ENCODE measurements at places on chromosomes 12 and 14. TPM values are rescaled to one million over a fixed set of nuclear protein-coding genes. Genes with fewer than 3 reads are reported as not detected.
A peak's percentile ranks its signal among the peaks of the same experiment; 100 is the strongest.

DNA sequence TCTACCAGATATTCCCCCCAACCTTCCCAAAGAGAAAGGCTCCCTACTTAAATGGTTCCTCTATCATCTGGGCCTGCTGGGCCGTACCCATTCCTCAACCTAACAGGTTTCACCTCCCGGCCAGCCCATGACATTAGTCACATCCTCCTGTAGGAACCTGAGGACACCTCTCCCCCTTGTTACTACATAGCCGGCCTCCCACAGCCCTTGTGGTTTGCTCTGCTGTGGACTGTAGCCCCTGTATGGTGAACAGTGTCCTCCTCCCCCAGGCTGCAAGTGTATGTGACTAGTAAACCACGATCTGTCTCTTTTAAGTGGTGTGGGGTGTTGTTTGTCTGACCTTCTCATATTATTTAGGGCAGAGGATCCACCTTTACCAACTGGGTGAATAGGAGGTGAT, 371.7 kb downstream of the RGS6 start:
- no peak for DNase-seq

GRCh38 chr12:62882140-62882539, 52.8 kb downstream of the PPM1H start:
- no peak for DNase-seq

- no peak for DNase-seq
These were observed 15.3 kb downstream of the ARID4A start for GRCh38 chr14:58313699-58314098.

DNA sequence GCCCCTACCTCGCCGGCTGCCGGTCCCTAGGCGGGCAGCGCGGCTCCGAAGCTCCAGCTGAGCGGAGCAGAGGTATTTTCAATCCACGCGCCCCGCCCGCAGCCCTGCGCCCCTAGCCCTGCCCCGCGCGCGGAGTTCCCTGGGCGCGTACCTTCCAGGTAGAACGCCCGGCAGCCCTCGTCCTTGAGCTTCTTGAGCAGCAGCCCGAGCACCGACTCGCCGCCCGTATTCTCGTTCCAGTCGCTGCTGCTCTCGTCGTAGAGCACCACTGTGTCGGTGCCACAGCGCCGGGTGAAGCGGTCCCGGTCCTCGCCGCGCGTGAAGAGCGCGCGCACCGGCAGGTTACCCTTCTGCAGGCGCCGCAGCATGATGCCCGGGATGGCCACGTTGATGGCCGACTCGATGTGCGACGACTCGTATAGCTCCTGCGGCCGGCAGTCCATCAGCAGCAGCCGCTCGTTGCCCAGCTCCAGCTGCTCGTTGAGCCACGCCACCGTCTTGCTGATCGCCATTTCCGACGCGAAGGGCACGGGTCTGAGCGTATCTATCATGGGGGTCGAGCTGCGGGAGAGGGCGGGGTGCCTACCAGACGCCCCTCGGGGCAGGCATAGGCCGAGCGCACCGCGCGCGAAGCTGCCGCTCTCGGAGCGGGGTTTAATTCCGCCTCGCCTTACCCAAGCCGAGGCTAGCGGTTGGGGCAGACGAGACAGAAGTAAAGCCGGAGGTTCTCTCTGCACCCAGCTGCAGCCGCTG, 636 bp downstream of the DUSP6 start:
- peak; percentile 47 for DNase-seq

- DNase-seq = no peak
These were observed 923.5 kb downstream of the BCL11B start for GRCh38 chr14:98348505-98348904.

DNA sequence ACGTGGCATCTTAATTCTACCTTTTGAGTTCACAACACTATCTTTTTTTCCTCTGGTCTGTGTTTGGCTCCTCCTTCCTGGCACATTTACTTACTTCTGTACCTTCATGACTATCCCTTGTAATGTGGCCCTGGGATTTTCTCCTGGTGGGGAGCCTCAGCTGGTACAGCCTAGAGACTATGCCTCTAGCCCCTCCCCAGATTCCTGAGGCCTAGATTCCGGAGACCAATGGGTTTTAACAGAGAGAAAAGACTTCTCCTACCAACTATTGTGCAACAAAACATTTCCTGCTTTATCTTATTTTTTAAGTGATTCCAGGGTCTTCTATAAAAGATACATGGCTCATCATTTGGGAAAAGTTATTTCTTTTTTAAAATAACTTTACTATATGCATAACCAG, 216.2 kb upstream of the KRR1 start:
- DNase-seq = no peak

DNA sequence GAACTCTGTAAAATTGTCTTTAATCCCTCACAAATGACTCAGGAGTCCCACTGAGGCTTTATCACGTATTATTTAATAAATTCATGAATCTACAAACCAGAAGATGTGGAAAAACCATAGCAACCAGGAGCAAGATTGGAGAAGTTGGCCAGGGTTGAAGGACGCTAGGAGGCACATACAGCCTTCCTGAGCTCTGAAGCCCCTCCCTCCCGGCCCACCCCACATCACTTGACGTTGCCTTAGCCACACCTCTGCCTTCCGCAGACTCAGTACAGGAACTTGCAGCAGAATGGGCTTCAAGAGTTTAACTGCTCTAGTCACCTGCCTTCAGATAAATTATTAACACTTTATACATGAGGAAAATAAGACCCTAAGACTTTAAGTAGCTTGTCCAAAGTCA, 33.9 kb downstream of the SLC35F4 start:
- no peak for DNase-seq

DNA sequence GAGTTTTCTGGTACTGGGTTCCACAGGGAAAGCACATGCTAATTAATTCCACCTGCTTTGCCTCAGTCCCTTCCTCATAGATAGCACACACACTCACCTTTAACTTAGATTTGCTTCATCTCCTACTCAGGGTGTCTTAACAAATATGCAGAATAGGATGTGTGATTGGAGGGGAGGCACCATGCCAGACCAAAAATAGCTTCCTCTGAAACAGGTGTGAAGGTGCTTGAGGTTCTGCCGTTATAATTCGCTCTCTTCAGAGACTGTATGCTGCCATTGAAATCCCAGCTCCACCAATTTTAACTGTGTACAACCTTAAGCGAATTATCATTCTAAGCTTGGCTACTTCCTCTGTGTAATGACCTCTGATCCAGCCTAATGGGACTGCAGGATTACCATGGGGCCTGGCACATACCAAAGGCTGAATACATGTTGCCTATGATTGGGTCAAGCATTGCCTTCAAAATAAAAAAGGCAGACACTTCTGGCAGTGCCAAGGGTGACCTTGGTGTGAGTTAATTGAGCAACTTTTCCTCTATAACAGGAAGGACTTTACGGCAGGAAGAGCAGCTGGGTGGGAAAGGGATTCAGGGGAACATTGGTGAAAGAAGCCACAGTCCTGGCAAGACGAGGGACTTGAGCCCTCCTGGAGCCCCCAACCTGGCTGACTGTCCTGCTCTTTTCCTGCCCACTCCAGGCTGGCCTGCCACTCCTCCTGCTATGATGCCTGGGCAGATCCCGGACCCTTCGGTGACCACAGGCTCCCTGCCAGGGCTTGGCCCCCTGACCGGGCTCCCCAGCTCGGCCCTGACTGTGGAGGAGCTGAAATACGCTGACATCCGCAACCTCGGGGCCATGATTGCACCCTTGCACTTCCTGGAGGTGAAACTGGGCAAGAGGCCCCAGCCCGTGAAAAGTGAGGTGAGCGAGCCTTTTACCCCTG, 9.7 kb downstream of the JDP2 start:
- DNase-seq = no peak

- no peak for DNase-seq
These were observed 55.3 kb upstream of the TMCC3 start for GRCh38 chr12:94705676-94706075.

GRCh38 chr12:94025068-94025467, 123.3 kb upstream of the PLXNC1 start:
- DNase-seq = no peak

- no peak for DNase-seq
These were observed 1.7 kb downstream of the ABCD2 start for GRCh38 chr12:39617887-39618286.

DNA sequence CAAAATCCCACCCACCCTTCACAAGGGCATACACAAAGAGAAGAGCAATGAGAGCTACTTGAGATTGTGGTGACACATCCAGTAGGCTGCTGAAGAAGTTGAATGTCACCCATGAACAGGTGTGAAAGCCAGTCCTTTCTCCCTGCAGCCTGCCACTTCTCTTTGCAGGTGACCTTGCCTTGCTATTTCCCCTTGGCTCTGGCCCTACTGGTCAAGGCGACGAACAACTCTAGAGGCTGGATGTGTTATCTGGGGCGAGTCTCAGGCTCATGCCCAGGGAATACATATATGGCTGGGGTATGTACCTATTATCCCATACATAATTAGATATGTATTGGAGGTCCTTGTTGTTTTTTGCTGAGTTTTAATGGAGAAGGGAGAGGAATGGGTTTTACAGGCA, 70.2 kb upstream of the EGLN3 start:
- no peak for DNase-seq

DNA sequence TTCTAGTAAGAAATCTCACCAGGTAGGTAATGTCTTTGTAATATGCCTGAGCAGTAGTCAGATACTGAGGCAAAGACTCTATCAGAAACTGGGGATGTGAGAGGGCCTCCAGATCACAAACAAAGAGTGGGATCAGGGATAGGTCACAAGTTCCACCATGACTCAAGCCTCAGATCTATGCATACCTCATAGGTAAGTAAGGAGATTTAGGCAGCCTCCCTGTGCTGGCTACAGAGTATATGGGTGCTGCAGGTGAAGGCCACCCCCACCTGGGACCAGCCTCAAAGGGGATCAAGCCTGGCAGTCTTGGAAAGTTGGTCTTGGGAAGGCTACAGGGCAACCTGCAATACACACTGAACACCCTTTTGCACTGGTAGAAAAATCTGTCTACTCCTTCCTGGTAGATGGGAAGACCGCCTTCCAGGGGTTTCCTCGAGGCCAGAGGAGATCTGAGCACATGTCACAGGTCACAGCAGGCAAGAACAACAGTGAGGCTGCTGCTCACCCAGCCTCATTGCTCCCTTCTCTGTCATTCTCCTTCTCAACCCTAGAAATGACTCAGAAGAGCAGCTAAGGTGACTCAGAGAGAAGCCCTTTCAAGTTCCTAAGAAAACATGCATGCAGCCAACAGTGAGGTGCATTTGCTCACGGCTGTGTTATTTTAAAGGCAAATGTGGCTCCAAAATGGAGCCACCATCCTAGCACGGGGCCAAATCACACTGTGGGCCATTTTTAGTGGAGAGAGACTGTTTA, 143.4 kb upstream of the CDKN3 start:
- no peak for DNase-seq

DNA sequence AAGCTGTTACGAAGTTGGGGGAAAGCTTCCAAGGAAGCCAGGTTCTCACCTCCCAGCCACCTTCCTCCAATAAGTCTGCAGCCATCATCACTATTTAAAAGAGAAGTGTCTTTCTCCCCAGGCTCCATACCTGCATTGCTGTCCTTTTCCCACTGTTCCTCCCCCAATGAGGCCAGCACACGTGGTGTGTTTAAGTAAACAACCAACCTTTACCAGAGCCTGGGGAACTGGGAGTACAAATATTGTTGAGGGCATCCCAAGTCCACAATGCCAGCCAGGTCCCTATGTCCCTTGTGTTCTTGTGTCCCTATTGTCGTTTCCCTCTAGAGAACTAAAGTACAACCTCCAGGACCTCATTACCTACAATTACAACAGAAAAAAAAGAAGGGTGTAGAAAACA, 49.2 kb upstream of the PNMA1 start:
- peak; percentile 26 for DNase-seq

GRCh38 chr14:73460691-73461127, 2.4 kb upstream of the NUMB start:
- no peak for DNase-seq

GRCh38 chr12:19739195-19739776, 300.0 kb downstream of the AEBP2 start:
- DNase-seq = peak; percentile 16

- no peak for DNase-seq
These were observed 65.0 kb downstream of the FOXN4 start for GRCh38 chr12:109244073-109244472.

GRCh38 chr14:74038020-74038859, 19.1 kb downstream of the BBOF1 start:
- no peak for DNase-seq

DNA sequence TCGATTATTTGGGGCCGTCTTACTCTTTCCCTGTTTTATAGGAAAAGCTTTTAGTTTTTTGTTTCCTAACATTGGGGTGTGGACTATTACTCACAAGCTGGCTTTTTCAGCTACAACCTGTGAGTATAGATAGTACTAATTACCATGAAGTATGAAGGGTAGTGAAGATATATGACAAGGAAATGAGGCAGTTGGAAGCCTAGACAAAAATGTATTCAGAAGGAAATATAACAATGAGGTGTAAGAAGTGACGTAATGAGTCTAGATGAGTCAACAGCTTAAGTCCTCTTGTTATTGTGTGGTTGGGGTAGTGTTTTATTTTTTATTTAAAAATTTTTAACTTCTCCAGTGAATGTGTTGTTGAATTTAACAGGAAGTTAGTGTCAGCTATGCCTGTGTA, 804.5 kb downstream of the NRXN3 start:
- DNase-seq = no peak

DNA sequence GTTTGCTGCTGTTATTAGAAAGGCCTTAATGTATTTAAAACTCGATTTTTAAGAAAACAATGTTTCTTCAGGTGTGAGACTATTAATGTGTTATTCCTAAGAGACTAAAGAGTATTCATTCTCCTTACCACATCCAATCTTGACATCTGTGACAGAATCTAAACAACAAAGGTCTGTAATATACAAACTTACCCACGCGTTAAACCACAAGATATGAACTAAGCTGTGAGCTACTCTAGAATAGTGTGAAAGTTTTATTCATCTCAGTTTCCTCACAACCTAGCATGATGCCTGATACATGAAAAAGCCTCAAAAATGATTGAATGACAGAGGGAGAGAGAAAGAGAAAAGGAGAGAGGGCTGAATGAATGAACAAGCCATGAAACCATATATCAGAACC, 117.3 kb upstream of the COCH start:
- DNase-seq = no peak

DNA sequence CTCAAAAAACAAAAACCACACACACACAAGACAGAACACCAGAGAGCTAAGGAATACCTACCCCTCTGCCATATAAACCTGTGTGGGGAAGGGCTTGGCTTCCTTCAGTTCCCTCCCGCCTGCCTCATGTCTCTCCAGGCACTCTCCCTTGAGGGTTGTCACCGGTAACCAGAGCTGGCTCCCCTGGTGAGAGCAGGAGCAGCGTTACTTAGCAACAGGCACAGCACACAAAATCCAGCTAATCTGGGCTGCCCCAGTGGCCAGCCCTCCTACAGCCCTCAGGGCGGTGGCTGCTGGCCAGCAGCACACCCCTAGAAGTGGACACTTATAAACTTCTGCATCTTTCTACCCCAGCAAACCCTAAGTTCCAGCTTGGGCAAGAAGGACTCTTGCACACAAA, 21.6 kb upstream of the NR4A1 start:
- DNase-seq = no peak

RNF34 gene
- 63.2 TPM for total RNA-seq

POTEM gene
- total RNA-seq = not detected

TEX52 gene
- total RNA-seq = not detected

PDE3A gene
- 123 TPM for total RNA-seq

Measured in transverse colon (tissue), 4 donors.